ENCODE measurements at places on chromosomes 3 and 15. TPM values are rescaled to one million over a fixed set of nuclear protein-coding genes. Genes with fewer than 3 reads are reported as not detected.
A peak's percentile ranks its signal among the peaks of the same experiment; 100 is the strongest.

DNA sequence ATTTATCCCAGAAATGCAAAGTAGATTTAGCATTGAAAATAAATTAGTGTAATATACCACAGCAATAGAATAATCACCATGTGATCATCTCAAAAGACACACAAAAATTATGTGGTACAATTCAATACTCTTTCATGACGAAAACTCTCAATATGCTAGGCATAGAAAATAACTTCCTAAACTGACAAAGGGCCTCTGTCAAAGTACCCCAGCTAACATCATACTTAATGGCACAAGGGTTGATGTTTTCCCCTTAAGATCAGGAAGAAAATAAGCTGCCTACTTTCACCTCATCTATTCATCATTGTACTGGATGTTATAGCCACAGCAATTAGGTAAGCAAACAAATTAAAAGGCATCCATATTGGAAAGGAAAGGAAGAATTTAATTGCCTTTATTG is 22.7 kb upstream of the NIPA2 start:
- H3K4me1 ChIP-seq = no peaks in the 10 kb centered on the region
- no peak overlapping the region for H3K4me3 ChIP-seq
- no peak overlapping the region for H3K27ac ChIP-seq
- H3K27me3 ChIP-seq = no peaks in the 10 kb centered on the region
- DNase-seq = no peak

DNA sequence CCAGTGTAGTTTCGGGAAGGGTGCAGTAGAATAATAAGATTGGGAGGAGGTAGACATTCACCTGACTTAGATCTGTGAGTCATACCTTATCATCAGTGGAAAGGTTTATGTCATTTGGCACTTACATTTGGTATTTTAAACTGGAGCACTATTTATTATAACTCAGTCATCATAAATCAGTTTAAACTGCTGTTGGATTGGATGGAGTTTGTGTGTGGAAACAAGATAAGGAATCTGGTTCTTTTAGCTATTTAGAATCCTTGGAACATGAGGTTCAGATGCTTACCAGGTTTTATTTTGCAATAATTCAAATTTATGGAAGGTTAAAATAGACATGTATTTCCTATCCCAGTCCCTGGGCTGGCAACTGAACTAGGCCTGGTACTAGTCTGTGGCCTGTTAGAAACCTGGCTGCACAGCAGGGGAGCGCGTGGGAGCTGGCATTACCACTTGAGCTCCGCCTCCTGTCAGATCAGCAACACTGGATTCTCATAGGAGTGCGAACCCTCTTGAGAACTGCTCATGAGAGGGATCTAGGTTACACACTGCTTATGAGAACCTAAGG is 34.5 kb downstream of the ZFAND6 start:
- no peak for DNase-seq
- peak overlapping the region; percentile 19 for H3K27ac ChIP-seq
- no peaks in the 10 kb centered on the region for H3K27me3 ChIP-seq
- H3K4me1 ChIP-seq = peaks cover 9% of the 10 kb centered on the region
- H3K4me3 ChIP-seq = no peak overlapping the region
- H3K36me3 ChIP-seq = peaks cover 3% of the 10 kb centered on the region

- no peak for DNase-seq
- H3K4me3 ChIP-seq = no peak overlapping the region
These were observed 305.1 kb downstream of the LSAMP start for GRCh38 chr3:116140100-116140689.

The GP5 gene
- 0.22 TPM for total RNA-seq

GRCh38 chr3:128328546-128329458 is 137.9 kb downstream of the DNAJB8 start:
- no peaks in the 10 kb centered on the region for H3K36me3 ChIP-seq
- no peak overlapping the region for H3K27ac ChIP-seq

- H3K4me3 ChIP-seq = no peak overlapping the region
- no peak for DNase-seq
- no peaks in the 10 kb centered on the region for H3K36me3 ChIP-seq
- H3K27ac ChIP-seq = no peak overlapping the region
These were observed 74.7 kb downstream of the XXYLT1 start for GRCh38 chr3:195196266-195196665.

DNA sequence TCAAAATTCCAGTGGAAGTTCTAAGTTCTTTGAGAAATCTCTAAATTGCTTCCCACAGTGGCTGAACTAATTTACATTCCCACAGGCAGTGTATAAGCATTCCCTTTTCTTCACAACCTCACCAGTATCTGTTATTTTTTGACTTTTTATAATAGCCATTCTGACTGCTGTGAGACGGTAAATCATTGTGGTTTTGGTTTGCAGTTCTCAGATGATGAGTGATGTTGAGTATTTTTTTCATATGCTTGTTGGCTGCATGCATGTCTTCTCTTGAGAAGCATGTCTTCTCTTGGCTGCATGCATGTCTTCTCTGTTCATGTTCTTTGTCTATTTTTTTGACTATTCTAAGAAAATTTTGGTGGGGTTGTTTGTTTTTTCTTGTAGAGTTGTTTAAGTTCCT is 499.6 kb upstream of the CCDC54 start:
- no peaks in the 10 kb centered on the region for H3K36me3 ChIP-seq
- H3K27me3 ChIP-seq = no peaks in the 10 kb centered on the region
- H3K4me1 ChIP-seq = no peaks in the 10 kb centered on the region
- H3K4me3 ChIP-seq = no peak overlapping the region

The IFT57 gene
- 94.4 TPM for total RNA-seq

GRCh38 chr15:63913786-63914315 is 80.1 kb upstream of the HERC1 start:
- H3K27me3 ChIP-seq = no peaks in the 10 kb centered on the region
- no peak overlapping the region for H3K27ac ChIP-seq
- H3K4me3 ChIP-seq = no peak overlapping the region
- no peaks in the 10 kb centered on the region for H3K36me3 ChIP-seq
- DNase-seq = no peak

DNA sequence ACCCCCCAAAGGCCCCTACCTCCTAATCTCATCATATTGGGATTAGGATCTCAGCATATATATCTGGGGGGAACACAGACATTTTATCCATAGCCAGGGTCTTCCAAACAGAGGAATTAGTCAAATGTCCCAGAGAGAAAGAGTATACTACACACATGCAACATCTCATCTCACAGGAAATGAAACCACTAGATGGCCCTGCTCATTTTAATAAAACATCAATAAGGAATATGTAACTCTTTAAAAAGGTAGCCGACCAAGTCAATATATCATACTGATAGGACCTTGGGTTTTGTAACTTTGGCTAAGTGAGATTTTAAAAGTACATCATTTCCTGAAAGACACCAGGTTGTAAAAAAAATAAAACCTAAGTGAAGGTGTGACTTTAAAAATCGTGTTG is 45.6 kb upstream of the THSD4 start:
- no peak overlapping the region for H3K4me3 ChIP-seq
- H3K4me1 ChIP-seq = no peaks in the 10 kb centered on the region
- no peaks in the 10 kb centered on the region for H3K36me3 ChIP-seq
- no peaks in the 10 kb centered on the region for H3K27me3 ChIP-seq
- DNase-seq = no peak
- H3K27ac ChIP-seq = no peak overlapping the region

DNA sequence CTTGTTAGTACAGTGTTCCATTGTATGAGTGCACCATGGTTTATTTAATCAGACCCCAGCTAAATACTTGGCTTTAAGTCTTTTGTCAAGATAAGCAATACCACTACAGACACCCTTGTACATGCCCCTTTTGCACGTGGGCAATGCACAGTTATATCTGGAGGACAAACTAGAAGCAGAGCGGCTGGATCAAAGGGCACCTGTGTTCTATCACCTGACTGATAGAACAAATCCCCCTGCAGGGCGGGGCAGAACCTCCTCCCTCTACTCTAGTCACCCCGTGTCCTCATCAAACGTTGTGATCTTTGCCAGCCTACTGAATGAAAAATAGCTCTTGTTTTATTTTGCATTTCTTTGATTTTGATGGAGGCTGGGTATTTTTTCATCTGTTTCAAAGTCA is 314.9 kb downstream of the TLE3 start:
- no peak for DNase-seq
- H3K27me3 ChIP-seq = no peaks in the 10 kb centered on the region
- no peak overlapping the region for H3K4me3 ChIP-seq
- no peaks in the 10 kb centered on the region for H3K36me3 ChIP-seq
- H3K4me1 ChIP-seq = peaks cover 8% of the 10 kb centered on the region
- H3K27ac ChIP-seq = no peak overlapping the region

The ZNF80 gene
- total RNA-seq = 0.42 TPM

The PROK2 gene
- not detected for total RNA-seq

DNA sequence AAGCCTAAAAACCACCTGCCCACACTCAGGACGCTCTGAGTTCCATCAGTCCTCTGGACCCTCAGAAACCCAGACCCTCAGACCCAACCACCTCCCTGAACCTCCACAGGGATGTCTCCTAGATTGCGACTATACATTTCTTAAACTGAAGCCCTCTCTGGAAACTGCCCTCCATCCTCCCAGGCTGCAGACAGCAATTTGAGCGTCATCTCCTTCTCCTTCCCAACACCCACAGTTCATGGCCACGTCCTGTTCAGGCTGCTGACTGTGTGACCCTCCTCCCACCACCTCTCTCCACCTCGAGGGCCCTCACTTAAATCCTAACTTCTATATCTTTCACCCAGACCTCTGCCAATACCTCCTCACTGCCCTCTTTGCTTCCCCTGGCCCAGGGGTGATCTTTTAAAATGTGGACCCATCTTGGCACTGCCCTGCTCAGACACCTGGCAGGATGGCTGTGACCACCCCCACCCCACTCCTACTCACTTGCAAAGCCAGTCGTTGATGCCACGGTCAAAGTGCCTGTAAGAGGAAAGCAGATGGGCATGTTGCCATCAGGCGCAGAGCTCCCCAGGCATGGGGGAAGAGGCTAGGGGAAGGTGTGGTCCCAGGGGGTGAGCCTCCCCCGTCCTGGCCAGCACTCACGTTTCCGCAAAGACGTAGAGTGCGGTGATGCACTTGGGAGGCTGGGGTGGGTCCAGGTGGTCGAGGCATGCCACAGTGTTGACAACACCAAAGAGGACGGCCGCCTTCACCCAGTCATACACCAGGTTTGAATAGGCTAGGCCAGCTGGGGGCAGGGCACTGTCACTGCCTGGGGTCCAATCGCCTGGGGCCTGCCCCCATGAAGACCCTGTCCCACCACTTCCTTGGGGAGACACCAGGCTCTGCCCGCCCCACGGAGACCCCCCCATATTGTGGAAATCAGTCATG is 6.0 kb downstream of the HHATL start:
- no peak overlapping the region for H3K4me3 ChIP-seq
- DNase-seq = no peak

DNA sequence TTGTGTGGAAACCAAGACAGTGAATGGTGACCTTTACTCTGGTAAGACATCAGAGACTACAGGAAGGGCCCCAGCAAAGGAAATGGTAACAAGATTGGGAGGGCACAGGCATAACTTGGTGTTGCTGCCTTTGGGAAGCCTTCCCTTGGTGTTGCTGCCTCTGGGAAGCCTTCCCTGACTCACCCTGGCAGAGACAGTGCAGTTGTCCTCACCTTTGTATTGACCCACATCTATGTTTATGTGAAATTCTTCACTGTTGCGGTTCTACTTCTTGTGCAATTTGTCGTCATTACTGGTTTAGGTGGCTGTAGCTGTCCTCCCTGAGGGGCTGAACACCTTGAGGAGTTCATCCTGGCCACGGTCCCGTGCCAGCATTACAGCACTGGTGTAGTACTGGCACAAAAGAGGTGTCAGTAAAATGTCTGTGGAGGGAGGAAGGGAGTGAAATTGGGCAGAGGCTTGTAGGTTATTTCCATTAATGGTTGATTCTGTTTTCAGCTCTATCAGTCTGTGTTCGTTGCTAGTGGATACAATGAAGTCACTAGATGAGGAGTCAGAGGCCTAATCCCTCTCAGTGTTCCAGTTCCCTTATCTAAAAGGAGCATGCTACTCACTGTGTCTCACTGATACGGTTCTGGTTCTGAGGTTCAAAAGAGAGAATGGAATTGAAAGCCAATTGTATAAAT is 21.6 kb downstream of the IFT122 start:
- H3K4me1 ChIP-seq = no peaks in the 10 kb centered on the region
- H3K27me3 ChIP-seq = no peaks in the 10 kb centered on the region
- H3K27ac ChIP-seq = no peak overlapping the region
- H3K4me3 ChIP-seq = no peak overlapping the region
- peaks cover 10% of the 10 kb centered on the region for H3K36me3 ChIP-seq

The CKMT1A gene
- total RNA-seq = not detected

- no peaks in the 10 kb centered on the region for H3K4me1 ChIP-seq
- H3K4me3 ChIP-seq = no peak overlapping the region
- H3K36me3 ChIP-seq = no peaks in the 10 kb centered on the region
- H3K27me3 ChIP-seq = no peaks in the 10 kb centered on the region
These were observed 30.9 kb downstream of the CDC25A start for GRCh38 chr3:48157202-48157840.

DNA sequence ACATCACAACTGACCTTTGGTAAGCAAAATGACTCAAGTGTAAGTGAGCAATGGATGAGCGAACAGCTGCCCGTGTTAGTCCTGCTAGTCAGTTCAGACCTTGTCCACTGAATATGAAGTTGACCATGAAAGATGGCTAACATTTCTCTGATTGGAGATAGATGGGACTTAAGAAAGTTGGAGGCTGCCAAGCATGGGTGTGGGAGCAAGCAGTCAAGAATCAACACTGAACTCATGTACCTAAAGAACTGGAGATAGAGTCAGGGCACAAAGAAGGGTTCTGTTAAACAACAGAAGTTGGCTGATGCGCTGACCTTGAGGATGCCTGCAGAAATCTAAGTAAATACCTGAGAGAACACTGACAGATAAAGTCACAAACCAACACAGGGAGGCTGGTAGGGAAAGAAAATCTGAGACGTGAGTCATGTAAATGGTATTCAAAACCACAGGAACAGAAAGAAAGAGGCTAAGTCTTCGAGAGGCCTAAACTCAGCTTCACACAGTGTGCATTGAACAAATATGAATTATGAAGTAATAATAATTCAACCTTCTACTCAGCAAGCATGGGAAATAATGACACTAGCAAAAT is 30.7 kb upstream of the ANPEP start:
- H3K4me3 ChIP-seq = no peak overlapping the region
- DNase-seq = no peak
- H3K27me3 ChIP-seq = no peaks in the 10 kb centered on the region
- H3K4me1 ChIP-seq = peaks cover 10% of the 10 kb centered on the region
- H3K27ac ChIP-seq = no peak overlapping the region
- no peaks in the 10 kb centered on the region for H3K36me3 ChIP-seq

The LYZL4 gene
- not detected for total RNA-seq
